ENCODE measurements at places on chromosomes 4 and X.

DNA sequence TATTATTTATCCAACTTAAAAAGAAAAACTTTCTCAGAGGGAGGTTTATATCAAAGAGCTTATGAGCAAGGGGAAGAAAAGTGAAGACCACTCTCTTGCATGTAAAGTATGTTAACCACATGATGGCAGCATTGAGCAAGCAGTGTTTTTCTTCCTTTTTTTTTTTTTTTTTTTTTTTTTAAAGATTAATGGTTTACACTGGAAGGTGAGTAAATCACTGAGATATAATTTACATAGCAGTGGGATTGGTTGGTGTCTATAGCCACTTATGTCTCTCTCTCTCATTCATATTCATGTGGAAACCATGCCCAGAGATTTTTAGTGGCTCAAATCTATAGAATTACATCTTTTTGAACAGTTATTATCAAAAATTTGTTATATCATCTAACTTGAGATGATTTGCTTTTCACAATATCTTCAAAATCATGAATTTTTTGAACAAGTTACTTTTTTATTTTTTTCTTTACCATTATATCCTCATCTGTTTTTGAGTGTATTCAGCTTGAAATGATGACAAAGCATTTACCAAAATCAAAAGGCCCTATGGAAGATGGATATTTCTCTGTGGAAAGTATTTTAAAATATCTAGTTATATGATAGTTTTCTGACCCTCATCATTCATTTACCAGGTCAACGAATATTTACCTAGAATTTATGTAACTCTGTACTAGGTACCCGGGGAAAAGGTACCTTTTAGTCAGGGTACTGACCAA, 31.6 kb downstream of the MTHFD2L start:
- peak; percentile 48 for ATAC-seq

- ATAC-seq = no peak
Measured at GRCh38 chr4:188892837-188893236, 753.6 kb downstream of the TRIML1 start.

GRCh38 chr4:183306811-183307210, 13.3 kb downstream of the CLDN22 start:
- ATAC-seq = no peak

DNA sequence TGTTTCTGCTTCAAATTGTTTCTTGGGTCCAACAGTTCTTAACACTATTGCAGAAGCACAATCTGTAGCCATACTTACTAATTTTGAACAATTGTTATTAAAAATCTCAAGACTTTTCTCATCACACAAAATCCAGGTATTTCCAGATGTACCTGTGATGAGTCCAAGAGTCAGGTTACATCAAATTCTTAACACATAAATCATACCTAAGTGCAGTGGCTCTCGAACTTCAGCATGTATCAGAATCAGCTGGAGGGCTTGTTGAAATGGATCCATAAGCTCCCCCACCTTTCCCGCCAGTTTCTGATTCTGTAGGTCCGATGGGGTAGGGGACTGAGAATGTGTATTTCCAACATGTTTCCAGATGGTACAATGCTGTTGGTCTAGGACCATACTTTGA, 10.6 kb downstream of the FAM120C start:
- ATAC-seq = no peak

DNA sequence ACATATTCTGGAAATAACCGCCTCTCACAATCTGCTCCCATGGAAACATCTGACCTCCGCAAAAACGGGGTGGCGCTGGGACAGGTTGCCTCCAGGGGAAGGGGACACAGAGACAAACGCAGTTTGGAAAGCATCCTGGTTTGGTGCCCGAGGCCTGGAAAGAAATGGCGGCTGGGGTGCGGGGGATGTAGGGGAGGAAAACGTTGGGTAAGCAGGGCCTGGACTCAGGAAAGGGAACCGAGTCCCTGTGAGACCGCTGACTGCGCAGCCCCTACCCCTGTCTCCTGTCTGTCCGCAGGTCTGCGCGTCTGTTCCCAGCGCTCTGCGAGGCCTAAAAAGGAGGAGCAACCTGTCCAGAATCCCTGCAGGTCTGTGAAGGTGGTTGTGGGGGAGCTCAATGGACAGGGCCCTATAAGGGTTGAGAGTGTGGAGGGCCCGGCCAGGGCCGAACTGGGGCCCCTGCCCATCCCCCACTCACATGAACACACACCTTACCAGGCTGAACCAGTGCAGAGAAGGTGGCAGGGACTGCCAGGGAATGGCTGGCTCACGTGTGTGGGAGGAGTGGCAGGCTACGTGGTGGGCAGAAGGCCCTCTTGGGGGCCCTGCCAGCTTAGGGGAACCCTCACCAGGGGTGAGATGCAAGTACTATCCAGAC, 672 bp downstream of the TCEAL3 start:
- ATAC-seq = no peak

DNA sequence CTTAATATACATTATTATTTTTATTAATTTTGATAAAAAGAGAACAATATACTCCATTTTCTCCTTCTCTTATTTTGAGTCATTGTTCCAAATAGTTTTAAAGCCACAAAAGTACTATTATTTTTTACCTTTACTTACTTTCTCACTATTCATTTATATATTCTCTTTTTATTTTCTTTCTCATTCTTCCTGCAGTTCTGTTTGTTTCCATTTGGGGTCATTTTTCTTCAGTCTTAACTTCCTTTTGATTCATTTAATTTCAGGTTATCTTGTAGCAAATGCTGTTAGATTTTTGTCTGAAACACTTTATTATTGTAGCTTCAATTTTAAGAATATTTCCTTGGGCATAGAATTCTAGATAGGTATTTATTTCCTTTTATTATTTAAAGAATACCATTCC, 438.6 kb upstream of the EPHA5 start:
- no peak for ATAC-seq

DNA sequence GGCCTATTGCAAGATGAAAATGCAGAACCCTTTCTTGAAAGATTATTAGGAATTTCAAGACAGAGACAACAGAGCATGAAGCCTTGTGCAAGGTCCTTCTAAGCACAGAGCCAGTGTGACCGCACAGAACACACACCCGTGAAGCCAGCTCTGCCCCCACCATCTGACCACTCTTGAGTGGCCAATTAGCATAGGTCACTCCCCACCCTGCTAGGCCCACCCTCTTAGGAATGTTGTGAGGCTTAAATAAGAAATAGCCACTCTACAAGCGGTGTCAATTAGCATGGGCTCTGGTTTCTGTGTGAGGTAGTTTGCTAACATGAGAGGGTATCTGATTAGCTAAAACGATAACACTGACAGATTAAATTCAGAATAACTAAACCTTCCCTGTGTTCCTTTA, 152.9 kb downstream of the PTTG2 start:
- no peak for ATAC-seq

- ATAC-seq = no peak
Measured at GRCh38 chrX:42616981-42617380, 161.0 kb downstream of the PPP1R2C start.

DNA sequence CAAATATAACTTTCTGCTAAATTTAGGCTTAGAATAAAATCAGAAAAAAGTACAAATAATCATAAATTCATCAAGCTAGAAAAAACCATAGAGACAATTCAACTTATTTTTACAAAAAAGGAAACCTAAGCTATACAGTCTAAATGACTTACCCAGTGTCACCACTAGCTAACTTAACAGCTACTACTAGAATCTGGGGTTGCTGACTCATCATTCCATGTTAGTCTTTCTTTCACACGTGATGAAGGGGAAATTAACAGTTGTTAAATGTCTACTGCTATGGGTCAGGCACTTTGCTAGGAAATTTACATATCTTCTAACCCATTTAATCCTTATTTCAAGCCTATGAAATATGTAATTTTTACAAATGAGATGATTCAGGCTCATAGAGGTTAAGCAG, 349.3 kb upstream of the GALNT7 start:
- ATAC-seq = no peak

DNA sequence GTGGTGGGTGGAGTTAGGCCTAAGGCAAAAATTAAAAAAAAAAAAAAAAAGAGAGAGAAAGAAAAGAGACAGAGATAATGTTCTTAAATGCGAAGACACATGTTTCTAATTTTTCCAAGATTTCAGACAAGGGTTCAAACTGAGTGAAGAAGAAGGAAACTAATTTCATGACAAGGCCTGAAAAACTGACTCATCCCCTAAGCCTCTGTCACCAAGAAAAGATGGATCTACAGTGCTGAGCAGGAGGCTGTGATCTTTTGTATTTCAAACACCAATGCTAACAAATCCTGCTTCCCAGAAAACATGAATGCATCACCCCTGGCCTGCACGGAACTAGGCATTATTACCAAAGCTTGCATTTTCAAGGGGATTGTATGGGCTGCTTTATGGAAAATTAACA, 75.3 kb downstream of the PPARGC1A start:
- no peak for ATAC-seq

- ATAC-seq = no peak
Measured at GRCh38 chr4:138114434-138114833, 127.7 kb downstream of the SLC7A11 start.

GRCh38 chrX:136183917-136184316, 36.6 kb downstream of the FHL1 start:
- ATAC-seq = no peak

DNA sequence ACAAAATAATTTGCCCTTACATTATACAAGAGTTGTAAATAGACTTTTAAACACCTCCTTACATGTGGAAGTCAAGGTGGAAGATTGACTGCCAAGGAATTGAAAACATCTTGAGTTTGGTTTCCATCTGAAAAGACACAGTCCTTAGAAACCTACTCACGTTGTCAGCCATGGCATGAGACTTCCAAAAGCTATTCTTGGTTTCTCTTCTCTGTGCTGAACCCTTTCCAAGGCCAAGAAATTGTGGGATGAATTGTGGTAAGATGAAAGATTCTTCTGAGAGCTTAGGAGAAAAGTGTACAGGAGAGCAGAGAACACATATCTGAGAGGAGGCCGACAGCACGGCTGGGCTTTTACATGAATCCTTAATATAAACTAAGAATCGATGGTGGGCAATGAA, 370.0 kb downstream of the FBXW7 start:
- ATAC-seq = no peak

- ATAC-seq = no peak
Measured at GRCh38 chr4:186651624-186652023, 72.0 kb downstream of the FAT1 start.
